Activated CD4-positive, CD25-positive, alpha-beta regulatory T cell treated with anti-CD3 and anti-CD28 coated beads, Interleukin-2, amount 50 U/mL, for 24 hours (primary cell): ENCODE measurements at places on chromosomes 11 and 22.

- ATAC-seq, result no peak
Observed at GRCh38 chr22:48338793-48339705, 1488.6 kb downstream of the BRD1 start.

DNA sequence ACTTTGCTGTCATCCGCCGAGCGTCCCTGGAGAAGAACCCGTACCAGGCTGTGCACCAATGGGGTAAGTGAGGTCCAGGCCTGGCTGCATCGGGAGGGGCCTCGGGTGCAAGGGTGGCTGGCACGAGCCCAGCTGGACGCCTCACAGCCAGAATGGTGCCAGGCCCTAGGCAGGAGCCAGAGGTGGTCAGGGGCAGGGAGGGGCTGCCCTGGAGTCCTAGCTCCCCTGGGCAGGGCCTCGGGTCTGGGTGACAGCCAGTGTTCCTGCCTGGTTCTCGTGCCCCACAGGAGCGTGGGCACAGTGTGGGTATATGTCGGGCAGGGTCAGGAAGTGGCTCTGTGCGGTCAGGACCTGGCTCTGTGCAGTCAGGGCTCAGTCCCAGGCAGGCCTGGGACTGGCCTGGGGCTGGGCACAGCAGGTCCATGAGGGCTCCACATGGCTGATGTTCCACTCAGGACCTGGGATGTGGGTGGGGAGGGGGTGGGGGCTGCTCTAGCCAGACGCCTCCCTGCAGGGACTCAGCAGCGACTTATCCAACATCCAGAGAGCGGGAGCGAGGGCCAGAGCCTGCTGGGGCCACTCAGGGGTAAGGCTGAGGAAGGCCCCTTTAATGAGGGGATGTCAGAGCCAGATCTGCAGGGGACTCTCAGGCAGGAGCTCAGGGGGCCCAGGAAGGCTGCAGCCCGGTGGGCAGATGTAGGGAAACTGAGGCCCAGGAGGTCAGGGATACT lies 1.2 kb downstream of the TSPAN32 start:
- ATAC-seq, result no peak

GRCh38 chr11:48005831-48006270 lies 25.5 kb downstream of the PTPRJ start:
- no peak for ATAC-seq

GRCh38 chr22:47129902-47130635 lies 367.6 kb downstream of the TBC1D22A start:
- peak; percentile 38 for ATAC-seq

DNA sequence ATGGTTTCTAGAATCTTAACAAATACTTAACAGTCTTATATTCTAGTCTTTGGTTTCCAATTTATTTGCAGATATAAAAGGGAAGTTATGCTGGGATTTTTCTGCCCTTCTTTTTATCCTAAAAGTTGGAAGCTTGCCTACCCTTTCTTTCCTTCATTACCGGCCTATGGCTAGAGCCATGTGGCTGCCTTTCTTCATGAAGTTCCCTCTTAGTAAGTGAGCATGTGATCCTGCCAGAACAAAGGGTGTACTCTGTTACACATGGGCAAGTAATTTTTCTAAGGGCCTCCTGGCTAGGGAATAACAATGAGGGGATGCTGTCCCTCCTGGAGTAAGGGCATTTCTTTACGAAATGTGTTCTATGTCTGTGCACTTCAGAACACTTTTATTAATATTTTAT lies 252.1 kb upstream of the PITPNB start:
- no peak for ATAC-seq
